Breast epithelium (tissue), 4 donors: ENCODE measurements at places on chromosomes 11 and 22. TPM values are rescaled to one million over a fixed set of nuclear protein-coding genes. Genes with fewer than 3 reads are reported as not detected.

Gene HARBI1
- total RNA-seq = 1.6 TPM

DNA sequence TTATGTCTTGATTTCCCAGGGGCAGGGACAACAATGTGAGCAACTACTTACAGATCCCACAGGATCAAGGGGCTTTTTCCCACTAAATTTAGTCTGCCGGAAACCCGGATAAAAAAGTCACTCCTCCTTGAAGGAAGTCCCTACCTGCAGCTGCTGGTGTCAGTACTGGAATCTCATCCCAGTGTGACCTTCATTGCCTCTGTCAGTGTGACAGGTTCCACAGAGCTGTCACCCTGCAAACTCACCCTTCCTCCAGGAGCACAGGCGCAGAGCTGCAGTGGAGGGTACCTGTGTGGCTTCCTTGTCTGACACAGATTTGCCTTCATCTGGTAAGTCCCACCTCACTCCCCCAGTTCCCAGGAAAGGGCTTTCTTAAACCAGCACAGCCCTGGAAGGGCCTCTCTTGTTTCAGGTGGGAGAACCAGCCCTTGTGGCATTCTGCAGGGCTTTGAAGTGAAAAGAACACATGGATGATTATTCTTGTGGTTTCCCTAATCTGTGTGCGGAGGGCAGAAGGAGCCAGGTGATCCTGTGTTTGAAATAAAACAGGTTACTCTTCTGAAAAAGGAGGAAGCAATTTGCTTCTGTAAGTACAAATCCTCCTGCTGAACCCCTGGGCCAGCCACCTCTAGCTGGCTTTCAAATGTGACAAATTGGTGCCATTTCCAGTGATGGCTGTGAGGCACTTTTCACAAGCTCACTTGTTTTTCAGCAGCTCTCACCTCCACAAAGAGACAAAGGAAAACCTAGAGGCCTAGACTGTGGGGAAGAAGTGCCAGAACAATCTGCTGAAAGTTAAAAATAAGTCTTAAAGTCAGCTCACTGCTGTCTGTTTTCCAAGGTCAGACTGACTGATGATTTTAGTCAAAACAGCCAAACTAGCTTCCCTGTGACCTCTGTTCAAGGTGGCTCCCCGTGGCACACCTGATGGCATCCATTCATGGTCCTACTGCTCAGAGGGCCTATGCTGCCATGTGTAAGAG, 9.2 kb upstream of the PRSS23 start:
- no peak for DNase-seq
- no peak overlapping the region for H3K4me3 ChIP-seq
- H3K36me3 ChIP-seq = no peaks in the 10 kb centered on the region
- H3K27me3 ChIP-seq = no peaks in the 10 kb centered on the region
- H3K27ac ChIP-seq = no peak overlapping the region

GRCh38 chr11:86264649-86265048, 20.1 kb downstream of the EED start:
- H3K27ac ChIP-seq = no peak overlapping the region
- no peak overlapping the region for H3K4me3 ChIP-seq
- no peaks in the 10 kb centered on the region for H3K27me3 ChIP-seq
- H3K36me3 ChIP-seq = no peaks in the 10 kb centered on the region
- no peaks in the 10 kb centered on the region for H3K4me1 ChIP-seq

Gene CRYBB2
- total RNA-seq = not detected

GRCh38 chr22:19663286-19663815, 51.0 kb upstream of the SEPTIN5 start:
- no peaks in the 10 kb centered on the region for H3K4me1 ChIP-seq
- H3K4me3 ChIP-seq = no peak overlapping the region
- H3K27me3 ChIP-seq = no peaks in the 10 kb centered on the region

GRCh38 chr11:90849312-90849711, 626.5 kb upstream of the CHORDC1 start:
- no peaks in the 10 kb centered on the region for H3K4me1 ChIP-seq
- no peak overlapping the region for H3K4me3 ChIP-seq

DNA sequence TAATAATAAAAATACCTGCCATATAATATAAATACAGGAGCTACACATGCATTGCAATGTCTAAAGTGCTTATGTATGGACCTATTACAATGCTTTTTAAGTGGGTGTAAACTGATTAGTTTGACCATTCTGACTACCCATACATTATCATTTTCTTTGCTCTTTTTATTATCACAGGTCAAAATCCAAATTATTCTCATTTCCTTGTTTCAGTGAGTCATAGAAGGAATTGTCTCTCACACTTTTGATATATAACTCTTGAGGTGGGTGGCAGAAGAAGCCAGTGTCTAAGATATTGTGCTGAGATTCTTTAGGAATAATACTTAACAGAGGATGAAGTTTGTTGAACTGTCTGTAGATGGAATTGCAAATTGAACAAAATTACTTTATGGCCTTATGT, 35.6 kb downstream of the GAS2 start:
- DNase-seq = no peak
- no peak overlapping the region for H3K4me3 ChIP-seq
- H3K27ac ChIP-seq = no peak overlapping the region
- H3K27me3 ChIP-seq = no peaks in the 10 kb centered on the region
- H3K36me3 ChIP-seq = no peaks in the 10 kb centered on the region
- H3K4me1 ChIP-seq = no peaks in the 10 kb centered on the region

DNA sequence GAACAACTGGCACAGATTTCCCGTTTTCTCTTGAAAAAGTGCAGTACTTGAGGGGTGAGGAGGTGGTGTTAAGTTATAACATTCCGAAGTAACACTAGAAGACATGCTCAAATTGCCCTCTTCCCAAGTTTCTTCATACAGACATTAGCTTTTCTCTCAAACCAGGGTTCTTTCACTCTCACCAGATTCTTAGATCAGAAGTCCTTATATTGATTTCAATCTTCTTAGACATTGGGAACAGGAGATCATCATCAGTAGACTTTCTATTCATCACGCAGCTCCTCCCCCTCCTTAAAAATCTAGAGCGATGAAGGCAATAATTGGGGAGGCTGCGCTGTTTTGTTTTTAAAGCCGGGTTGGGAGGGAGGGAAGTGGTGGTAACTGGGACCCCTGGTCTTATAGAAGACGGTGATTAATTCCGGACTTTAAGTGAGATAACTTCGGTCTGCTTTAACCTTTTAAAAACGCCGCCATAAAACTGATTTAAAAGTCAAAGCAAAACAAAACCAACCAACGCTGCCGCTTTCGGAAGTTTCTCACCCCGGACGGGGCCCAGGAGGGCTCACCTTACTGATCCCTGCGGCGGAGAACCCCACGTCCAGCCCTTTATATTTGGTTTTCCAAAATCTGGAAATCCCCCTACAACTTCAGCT, 665 bp downstream of the USP28 start:
- H3K27me3 ChIP-seq = no peaks in the 10 kb centered on the region
- H3K27ac ChIP-seq = peak overlapping the region; percentile 95
- H3K4me1 ChIP-seq = no peaks in the 10 kb centered on the region
- DNase-seq = no peak

Gene MMP10
- total RNA-seq = 0.66 TPM

GRCh38 chr11:121467965-121468364, 15.2 kb upstream of the SORL1-AS1 start:
- H3K4me3 ChIP-seq = no peak overlapping the region
- H3K36me3 ChIP-seq = no peaks in the 10 kb centered on the region
- H3K4me1 ChIP-seq = peaks cover 16% of the 10 kb centered on the region

Gene KCNA4
- total RNA-seq = 3.2 TPM

- no peaks in the 10 kb centered on the region for H3K27me3 ChIP-seq
- H3K4me1 ChIP-seq = no peaks in the 10 kb centered on the region
- no peak overlapping the region for H3K27ac ChIP-seq
- no peak for DNase-seq
Observed at GRCh38 chr11:126426106-126426505, 70.6 kb downstream of the ST3GAL4 start.

- H3K27me3 ChIP-seq = no peaks in the 10 kb centered on the region
- no peaks in the 10 kb centered on the region for H3K36me3 ChIP-seq
- no peak overlapping the region for H3K4me3 ChIP-seq
- no peak for DNase-seq
- no peak overlapping the region for H3K27ac ChIP-seq
Observed at GRCh38 chr11:121588747-121589146, 136.0 kb upstream of the SORL1-AS1 start.

GRCh38 chr11:125372088-125372487, 124.0 kb downstream of the FEZ1 start:
- H3K4me1 ChIP-seq = no peaks in the 10 kb centered on the region
- no peak for DNase-seq
- H3K27me3 ChIP-seq = no peaks in the 10 kb centered on the region
- no peak overlapping the region for H3K4me3 ChIP-seq
- H3K27ac ChIP-seq = no peak overlapping the region
- H3K36me3 ChIP-seq = no peaks in the 10 kb centered on the region

DNA sequence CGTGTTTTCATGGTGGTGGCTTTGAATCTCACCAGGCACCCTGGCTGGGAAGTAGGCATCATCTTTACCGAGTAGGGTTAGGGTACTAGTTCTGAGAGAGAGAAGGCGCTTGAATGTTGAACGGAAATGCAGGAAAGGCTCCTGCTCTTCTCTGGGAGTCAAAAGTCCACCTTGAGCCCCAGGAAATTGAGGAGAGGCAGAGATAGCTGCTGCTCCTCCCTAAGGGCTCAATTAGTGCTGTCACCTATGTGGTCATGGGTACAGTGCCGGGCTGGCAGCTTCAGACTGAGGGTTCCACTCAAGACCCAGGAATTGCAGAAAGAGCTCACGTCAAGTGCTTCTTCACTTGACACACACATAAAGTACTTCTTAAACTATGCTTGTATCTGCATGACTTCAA, 1.7 kb downstream of the CCDC157 start:
- no peaks in the 10 kb centered on the region for H3K36me3 ChIP-seq
- DNase-seq = no peak
- peaks cover 11% of the 10 kb centered on the region for H3K4me1 ChIP-seq
- no peaks in the 10 kb centered on the region for H3K27me3 ChIP-seq

- no peak for DNase-seq
- no peaks in the 10 kb centered on the region for H3K27me3 ChIP-seq
- no peak overlapping the region for H3K27ac ChIP-seq
- no peak overlapping the region for H3K4me3 ChIP-seq
Observed at GRCh38 chr11:109085708-109086373, 336.1 kb upstream of the C11orf87 start.

GRCh38 chr11:21556926-21557325, 636.0 kb upstream of the ANO5 start:
- H3K4me1 ChIP-seq = no peaks in the 10 kb centered on the region
- H3K36me3 ChIP-seq = no peaks in the 10 kb centered on the region
- no peak for DNase-seq

- peak; percentile 60 for DNase-seq
- H3K27ac ChIP-seq = no peak overlapping the region
- no peaks in the 10 kb centered on the region for H3K36me3 ChIP-seq
- H3K4me3 ChIP-seq = no peak overlapping the region
- H3K4me1 ChIP-seq = no peaks in the 10 kb centered on the region
Observed at GRCh38 chr22:31977141-31977841, 33.0 kb downstream of the YWHAH start.

Gene KCTD14
- total RNA-seq = 22.4 TPM

GRCh38 chr22:28009272-28009827, 90.3 kb upstream of the PITPNB start:
- H3K4me1 ChIP-seq = peaks cover 3% of the 10 kb centered on the region
- no peaks in the 10 kb centered on the region for H3K36me3 ChIP-seq
- H3K4me3 ChIP-seq = no peak overlapping the region
- no peak overlapping the region for H3K27ac ChIP-seq

GRCh38 chr11:87889126-87889525, 286.1 kb downstream of the RAB38 start:
- no peaks in the 10 kb centered on the region for H3K27me3 ChIP-seq
- no peak overlapping the region for H3K4me3 ChIP-seq
- DNase-seq = no peak
- no peaks in the 10 kb centered on the region for H3K36me3 ChIP-seq
- no peak overlapping the region for H3K27ac ChIP-seq

GRCh38 chr22:47175151-47176025, 412.9 kb downstream of the TBC1D22A start:
- no peak overlapping the region for H3K27ac ChIP-seq
- no peak overlapping the region for H3K4me3 ChIP-seq
- DNase-seq = no peak
- H3K27me3 ChIP-seq = no peaks in the 10 kb centered on the region

DNA sequence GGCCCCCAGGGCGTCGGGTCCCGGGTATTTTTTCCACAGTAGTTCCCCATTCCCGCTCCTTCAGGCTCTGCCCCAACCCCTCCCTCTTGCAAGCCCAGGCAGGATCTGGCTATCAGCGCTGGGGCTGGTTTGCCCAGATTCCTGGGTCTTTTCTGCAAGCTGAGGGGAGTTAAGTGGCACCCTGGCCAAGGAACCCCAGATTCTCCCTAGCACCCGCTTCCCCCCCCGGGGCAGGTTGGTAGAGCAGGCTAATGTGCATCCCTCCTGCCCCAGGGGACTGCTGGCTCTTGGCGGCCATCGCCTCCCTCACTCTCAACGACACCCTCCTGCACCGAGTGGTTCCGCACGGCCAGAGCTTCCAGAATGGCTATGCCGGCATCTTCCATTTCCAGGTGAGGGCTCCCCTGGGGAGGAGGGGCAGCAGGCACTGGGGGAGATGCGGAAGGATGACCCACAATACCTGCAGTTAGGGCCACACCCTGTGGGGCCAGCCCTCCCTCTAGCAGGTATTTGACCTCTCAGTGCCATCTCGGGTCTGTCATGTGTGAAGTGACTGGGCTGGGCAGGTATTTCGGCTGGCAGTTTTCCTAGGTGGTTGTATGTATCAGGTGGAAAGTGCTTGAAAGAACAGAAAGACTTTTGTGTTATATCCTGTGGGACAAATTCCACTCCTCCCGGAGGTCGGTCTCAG, 1.6 kb downstream of the CAPN1 start:
- DNase-seq = no peak
- H3K4me3 ChIP-seq = peak overlapping the region; percentile 97
- peaks cover 3% of the 10 kb centered on the region for H3K36me3 ChIP-seq
- H3K27me3 ChIP-seq = no peaks in the 10 kb centered on the region
- peaks cover 4% of the 10 kb centered on the region for H3K4me1 ChIP-seq
- peak overlapping the region; percentile 96 for H3K27ac ChIP-seq

Gene MUC2
- not detected for total RNA-seq

Gene UBQLN3
- 0.88 TPM for total RNA-seq

DNA sequence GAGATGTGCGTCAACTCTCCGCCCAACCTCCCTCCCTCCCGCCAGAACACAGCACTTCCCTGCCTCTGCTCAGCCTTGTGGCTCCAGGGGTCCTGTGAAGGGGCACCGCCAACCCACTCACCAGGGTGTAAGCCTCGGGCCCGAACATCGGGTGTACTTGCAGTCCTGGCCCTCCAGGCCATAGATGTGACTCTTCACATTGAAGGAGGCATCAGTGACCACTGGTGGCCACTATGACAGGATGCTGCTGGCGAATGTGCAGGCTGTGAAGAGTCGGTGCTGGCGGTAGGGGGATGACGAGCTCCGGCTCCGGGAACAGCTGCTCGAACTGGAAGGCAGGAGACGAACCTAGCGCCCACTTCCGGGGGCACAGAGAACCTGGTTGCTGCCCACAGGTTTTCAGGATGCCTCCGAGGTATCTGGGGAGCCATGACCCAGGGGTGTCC, 97.4 kb downstream of the MED15 start:
- H3K4me1 ChIP-seq = no peaks in the 10 kb centered on the region
- H3K27me3 ChIP-seq = no peaks in the 10 kb centered on the region
- H3K36me3 ChIP-seq = no peaks in the 10 kb centered on the region

Gene MMP12
- total RNA-seq = 3.5 TPM
